Glutamatergic neuron (in vitro differentiated cells): ENCODE measurements at places on chromosomes 1 and 21.

GRCh38 chr1:69752831-69753230 lies 185.1 kb downstream of the LRRC7 start:
- H3K36me3 ChIP-seq: no peaks in the 10 kb centered on the region
- H3K27me3 ChIP-seq: no peaks in the 10 kb centered on the region
- DNase-seq: no peak
- no peak overlapping the region for H3K27ac ChIP-seq
- H3K4me1 ChIP-seq: no peaks in the 10 kb centered on the region
- H3K4me3 ChIP-seq: no peak overlapping the region

DNA sequence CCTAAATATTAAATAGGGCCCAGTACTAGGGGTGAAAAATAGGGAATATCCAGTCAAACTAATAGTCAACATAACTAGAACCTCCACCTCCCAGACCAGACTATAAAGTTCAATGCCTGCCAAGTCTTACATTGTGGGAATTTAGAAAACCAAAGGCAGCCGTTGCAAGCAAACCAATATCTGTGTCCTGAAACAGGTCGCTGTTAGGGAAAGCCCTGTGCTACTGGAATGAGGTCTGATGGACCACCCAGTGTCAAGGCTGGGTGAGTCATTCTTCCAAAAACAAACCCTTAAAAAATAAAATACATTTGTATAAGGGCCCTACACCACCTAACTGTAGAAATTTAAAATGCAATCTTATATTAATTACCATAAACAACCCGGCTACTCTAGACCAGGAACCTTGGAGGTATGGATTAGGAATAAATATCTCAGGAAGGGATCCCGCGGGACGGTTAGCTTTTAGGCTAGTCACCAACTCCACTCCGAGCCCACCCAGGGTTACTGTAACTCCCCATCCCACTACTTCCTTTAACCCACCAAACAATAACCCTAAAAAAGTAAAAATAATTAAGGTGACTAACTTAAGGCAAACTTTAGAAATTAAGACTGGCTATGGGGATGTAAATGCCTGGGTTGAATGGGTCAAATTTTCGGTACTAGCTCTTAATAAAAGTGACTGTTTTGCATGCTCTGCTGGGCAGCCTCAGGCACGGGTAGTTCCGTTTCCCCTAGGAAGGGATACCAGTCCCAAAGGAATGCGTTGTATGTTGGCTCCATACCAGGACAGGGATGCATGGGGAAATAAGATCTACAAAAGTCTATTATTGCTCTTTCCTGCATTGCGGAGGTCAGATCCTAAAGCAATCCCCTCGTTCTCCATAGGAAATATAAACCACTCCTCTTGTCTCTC lies 65.4 kb upstream of the TLR5 start:
- H3K36me3 ChIP-seq: no peaks in the 10 kb centered on the region
- H3K4me3 ChIP-seq: no peak overlapping the region
- peaks cover 21% of the 10 kb centered on the region for H3K4me1 ChIP-seq
- no peak overlapping the region for H3K27ac ChIP-seq
- H3K27me3 ChIP-seq: peaks cover 5% of the 10 kb centered on the region
- DNase-seq: no peak

- no peak overlapping the region for H3K27ac ChIP-seq
- no peaks in the 10 kb centered on the region for H3K4me1 ChIP-seq
- no peaks in the 10 kb centered on the region for H3K27me3 ChIP-seq
- no peak overlapping the region for H3K4me3 ChIP-seq
- no peaks in the 10 kb centered on the region for H3K36me3 ChIP-seq
- no peak for DNase-seq
Observed at GRCh38 chr1:53026254-53026653, 35.8 kb upstream of the PODN start.

DNA sequence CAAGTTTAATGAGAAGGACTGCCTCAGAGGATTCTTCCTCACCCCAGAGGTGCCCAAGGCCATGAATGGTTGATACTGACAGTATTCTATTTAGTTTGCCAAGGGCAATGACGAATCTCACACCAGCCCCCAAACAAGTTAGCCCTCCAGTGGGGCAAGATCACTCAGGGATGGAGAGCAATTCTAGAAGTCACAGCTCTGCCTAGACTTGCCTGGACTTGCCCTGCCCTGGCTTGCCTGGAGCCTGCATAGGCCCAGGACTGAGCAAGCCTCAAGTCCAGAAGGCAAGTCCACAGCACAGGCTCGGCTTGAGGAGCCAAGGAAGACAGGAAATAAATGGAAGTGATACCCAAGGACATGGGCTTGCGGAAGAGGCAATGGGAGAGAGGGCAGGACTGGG lies 39.5 kb upstream of the RGS16 start:
- no peak overlapping the region for H3K4me3 ChIP-seq
- H3K36me3 ChIP-seq: no peaks in the 10 kb centered on the region
- peaks cover 2% of the 10 kb centered on the region for H3K4me1 ChIP-seq
- H3K27me3 ChIP-seq: no peaks in the 10 kb centered on the region
- no peak for DNase-seq
- H3K27ac ChIP-seq: no peak overlapping the region

DNA sequence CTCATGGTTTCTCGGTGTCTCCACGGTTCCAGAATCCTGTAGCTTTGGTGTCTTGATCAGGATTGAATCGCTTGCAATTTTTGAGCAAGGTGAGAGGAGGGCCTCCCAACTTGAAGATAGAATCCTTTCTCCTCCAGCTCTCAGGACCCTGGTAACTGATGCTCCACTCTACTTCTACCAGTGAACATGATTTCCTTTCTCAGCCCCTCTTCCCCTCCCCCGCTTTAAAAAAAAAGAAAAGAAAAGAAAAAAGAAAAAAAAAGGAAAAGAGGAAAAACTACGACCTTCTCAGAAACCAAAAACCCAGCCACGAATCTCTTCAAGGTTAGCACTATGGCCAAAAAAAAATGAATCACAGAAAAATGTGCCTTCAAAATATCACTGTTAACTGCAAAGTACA lies 1.2 kb downstream of the ARHGEF11 start:
- peak overlapping the region; percentile 2 for H3K27ac ChIP-seq
- H3K4me1 ChIP-seq: peaks cover 21% of the 10 kb centered on the region
- peak overlapping the region; percentile 94 for H3K4me3 ChIP-seq
- H3K36me3 ChIP-seq: no peaks in the 10 kb centered on the region
- DNase-seq: no peak
- H3K27me3 ChIP-seq: no peaks in the 10 kb centered on the region

DNA sequence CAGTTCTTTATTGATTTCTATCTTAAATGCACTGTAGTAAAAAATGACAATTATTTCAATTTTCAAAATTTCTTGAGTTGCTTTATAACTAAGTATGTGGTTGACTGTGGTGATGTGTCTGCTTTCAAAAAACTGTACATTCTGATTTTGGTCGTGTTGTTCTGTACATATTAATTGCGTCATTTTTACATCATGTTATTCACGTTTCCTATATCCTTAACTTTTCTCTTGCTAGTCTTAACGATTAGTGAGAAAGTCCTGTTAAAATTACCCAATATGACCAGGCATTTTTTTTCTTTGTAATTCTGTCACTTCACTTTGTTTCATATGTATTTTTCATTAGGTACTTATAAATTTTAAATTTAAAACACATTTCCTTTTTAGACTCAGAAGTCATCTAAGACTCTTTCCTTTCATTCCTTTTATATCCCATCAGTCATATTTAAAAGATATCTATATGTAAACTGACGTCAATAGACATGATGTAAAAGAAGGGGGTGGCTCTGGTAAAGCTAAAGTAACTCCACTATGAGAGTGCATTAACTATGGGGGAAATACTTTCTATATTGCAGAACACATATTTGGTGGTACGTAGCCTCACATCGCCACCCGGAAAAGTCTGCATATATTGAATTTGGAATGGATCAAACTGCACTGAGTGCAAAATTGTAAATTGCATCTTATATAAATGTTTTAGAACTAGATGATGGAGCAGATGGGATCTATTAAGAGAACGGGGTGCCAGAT lies 1.1 kb upstream of the COA6 start:
- H3K4me3 ChIP-seq: peak overlapping the region; percentile 97
- peaks cover 5% of the 10 kb centered on the region for H3K36me3 ChIP-seq
- H3K27me3 ChIP-seq: no peaks in the 10 kb centered on the region
- peaks cover 9% of the 10 kb centered on the region for H3K4me1 ChIP-seq

DNA sequence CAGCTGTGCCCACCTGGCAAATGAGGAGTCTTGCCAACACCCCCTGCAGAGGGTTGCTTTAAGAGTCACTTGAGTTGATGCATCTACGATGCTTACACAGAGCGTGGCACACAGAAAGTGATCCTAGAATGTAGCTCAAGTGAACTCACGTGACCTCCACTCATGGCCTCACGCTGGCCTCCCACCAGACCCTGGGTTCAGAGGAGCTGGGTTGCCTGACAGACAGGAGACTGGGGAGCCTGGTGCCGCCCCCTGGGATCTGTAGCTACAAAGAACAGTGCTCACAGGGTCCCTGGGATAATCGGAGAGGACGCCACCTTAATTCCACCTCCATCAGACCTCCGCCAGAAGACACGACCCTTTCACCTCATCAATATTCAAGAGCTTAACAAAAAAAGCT lies 81.4 kb upstream of the CASZ1 start:
- no peak overlapping the region for H3K4me3 ChIP-seq
- no peaks in the 10 kb centered on the region for H3K36me3 ChIP-seq
- no peak for DNase-seq
- peaks cover 12% of the 10 kb centered on the region for H3K4me1 ChIP-seq

DNA sequence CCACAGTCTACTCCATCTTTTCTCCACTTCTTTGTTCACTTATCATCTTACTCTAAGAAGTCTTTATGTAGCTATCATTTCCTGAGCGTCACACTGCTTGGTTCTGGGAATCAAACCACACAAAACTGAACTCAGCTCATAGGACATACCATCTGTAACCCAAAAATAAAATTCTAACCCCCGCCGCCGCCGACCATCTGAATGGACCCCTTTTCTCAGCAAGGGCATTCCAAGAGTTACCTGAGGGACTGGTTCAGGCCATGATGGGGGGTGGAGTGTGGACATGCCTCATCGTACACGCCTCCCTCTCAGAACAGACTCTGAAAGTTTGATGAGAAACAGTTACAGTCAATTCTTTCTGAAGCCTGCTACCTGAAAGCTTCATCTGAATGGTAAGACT lies 12.6 kb upstream of the CHI3L2 start:
- no peak for DNase-seq
- no peaks in the 10 kb centered on the region for H3K4me1 ChIP-seq
- no peak overlapping the region for H3K4me3 ChIP-seq

GRCh38 chr1:168867941-168868634 lies 139.1 kb upstream of the DPT start:
- H3K36me3 ChIP-seq: peaks cover 4% of the 10 kb centered on the region
- H3K4me1 ChIP-seq: no peaks in the 10 kb centered on the region
- no peak for DNase-seq
- H3K4me3 ChIP-seq: no peak overlapping the region

GRCh38 chr1:11204396-11205190 lies 15.4 kb downstream of the ANGPTL7 start:
- no peak for DNase-seq
- no peak overlapping the region for H3K27ac ChIP-seq
- H3K36me3 ChIP-seq: no peaks in the 10 kb centered on the region
- H3K4me1 ChIP-seq: no peaks in the 10 kb centered on the region

GRCh38 chr1:246497331-246497915 lies 9.7 kb downstream of the SMYD3 start:
- peaks cover 6% of the 10 kb centered on the region for H3K36me3 ChIP-seq
- no peak for DNase-seq
- H3K27me3 ChIP-seq: no peaks in the 10 kb centered on the region

DNA sequence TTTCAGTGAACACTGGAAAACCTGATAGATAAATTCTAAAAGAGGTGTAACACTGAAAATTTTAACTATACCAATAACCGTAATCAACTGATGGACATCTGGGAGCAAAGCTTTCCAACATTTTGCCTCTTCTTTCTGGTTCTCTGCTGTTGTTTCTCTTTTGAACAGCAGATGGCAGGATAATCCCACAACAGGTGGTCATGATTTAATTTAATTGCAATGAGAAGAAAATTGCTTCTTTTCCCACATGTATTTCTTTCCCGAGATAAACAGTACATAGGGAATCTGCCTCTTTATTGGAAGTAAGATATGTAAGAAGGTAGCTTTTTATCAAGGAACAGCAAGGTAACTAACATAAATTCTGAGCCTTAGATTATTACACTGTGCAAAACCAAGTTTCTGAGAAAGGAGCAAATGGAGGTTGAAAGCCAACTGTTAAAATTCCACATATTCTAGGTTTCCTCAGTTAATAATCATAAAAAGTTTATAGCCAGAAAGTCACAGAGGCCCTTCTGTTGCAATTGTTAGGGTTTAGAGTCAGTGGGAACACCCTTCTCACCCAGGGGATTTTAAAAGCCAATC lies 72.9 kb downstream of the RPS6KA1 start:
- H3K4me3 ChIP-seq: peak overlapping the region; percentile 46
- H3K36me3 ChIP-seq: no peaks in the 10 kb centered on the region
- peaks cover 14% of the 10 kb centered on the region for H3K4me1 ChIP-seq

DNA sequence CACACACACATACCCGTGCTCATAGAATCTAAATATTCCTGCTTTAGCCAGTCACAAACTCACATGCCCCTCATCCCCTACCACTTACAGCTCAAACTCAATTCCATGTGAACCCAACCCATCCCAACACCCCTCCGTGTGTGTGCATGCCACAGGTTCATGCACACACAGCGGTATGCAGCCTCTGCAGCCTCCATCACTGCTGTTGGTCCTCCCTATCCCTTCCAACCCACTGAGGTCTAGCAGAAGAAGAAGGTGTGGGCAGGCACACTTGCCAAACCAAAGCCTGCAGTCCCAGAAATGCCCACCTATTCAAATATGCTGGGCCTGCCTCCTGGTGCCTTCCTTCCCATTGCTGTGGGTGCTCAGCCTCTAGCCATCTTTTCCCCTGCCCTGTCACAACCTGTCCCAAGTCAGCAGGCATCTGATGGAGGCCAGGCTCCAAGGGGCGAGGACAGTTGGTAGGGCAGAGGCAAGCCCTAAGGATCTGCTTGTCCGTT lies 26.2 kb downstream of the SLC2A1 start:
- H3K36me3 ChIP-seq: peaks cover 8% of the 10 kb centered on the region
- H3K27me3 ChIP-seq: peaks cover 5% of the 10 kb centered on the region
- H3K4me3 ChIP-seq: no peak overlapping the region
- H3K27ac ChIP-seq: no peak overlapping the region

DNA sequence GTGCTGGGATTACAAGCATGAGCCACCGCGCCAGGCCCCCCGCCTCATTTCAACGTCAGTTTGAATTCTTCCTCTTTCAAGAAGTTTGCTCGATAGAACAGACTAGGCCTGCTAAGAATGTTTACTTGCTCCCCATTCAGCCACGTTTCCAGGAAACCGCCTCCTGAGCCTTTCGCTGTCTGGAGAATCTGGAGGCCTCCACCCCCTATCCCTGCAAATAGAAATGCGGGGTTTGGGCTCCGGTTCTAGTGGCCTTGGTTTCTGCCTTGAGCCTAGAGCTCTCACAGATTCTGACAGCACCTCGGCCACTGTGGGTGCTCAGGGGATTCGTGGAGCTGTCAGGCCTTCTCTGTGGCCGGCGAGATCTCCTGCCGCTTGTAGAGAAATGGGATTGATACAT lies 84.3 kb downstream of the UBIAD1 start:
- peaks cover 15% of the 10 kb centered on the region for H3K27me3 ChIP-seq
- peaks cover 4% of the 10 kb centered on the region for H3K36me3 ChIP-seq
- no peak for DNase-seq
- H3K4me3 ChIP-seq: peak overlapping the region; percentile 53
- H3K27ac ChIP-seq: no peak overlapping the region
